Activated naive CD8-positive, alpha-beta T cell treated with anti-CD3 and anti-CD28 coated beads, Interleukin-2, amount 50 U/mL, for 24 hours (primary cell): ENCODE measurements at places on chromosomes 2 and 18.
A peak's percentile ranks its signal among the peaks of the same experiment; 100 is the strongest.

GRCh38 chr2:172357442-172357841, 69.9 kb upstream of the ITGA6 start:
- DNase-seq: no peak

DNA sequence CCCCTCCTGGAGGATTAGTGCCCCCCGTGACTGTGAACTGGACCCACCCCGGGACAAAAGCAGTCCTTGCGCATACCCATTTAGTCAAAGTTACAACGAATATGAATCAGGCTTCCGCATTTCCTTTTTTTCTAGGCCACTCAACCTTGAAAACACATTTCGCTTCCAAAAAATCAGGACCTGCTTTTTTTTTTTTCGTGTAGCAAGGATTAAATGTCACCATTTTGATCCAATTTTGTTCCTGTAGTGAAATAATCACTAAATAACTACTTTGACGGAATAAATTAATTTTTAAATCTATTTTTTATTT, 464 bp upstream of the FTCDNL1 start:
- DNase-seq: no peak

DNA sequence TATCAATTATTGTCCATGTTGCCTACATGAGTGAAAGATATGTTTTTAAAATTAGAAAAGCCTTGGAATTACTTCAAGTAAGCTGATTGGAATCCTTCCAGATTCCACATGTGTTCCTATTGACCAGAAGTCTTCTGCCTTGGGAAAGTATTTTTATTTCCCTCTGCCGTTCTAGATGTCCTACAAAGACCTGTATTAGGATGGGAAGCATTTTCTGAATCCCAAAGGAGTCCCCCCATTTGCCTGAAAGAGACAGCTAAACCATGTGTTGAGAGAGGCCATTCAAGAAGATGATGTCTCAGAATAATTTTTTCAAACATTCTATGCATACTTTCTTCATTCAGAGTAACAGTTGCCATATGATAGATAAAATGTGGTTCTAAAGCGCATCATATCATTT, 19.0 kb upstream of the MYO1B start:
- DNase-seq: no peak

DNA sequence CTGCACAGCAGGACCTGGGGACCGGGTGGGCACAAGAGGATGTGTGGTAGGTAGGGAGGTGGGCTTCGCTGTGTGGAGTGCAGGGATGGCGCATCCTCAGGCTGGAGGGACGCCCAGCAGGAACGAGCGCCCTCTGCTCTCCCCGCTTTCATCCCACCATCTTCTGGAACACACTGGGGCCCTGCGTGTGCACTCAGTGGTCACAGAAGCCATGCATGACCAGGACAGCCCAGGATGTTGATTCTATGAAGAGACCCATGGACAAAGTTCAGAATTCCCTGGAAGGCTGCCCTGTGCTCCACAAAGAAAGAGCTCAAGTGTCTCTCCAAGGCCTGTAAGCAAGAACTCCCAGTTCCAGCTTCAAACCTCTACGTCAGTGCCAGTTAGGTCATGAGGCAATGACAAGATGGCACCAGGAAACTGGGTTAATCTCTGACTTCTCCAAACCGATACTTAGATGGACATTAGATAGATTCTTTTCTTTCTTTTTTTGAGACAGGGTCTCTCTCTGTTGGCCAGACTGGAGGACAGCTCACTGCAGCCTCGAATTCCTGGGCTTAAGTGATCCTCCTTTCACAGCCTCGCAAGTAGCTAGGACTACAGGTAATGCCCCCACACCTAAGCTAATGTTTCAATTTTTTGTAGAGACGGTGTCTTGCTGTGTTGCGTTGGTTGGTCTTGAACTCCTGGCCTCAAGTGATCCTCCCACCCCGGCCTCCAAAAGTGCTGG, 3.4 kb downstream of the SLC66A2 start:
- no peak for DNase-seq

- peak; percentile 67 for DNase-seq
Measured at GRCh38 chr2:111897924-111898702, at the start of gene MERTK. TSS of gene MERTK (plus strand) at chr2:111898607. CDS start at chr2:111898736, 129 bp downstream.

DNA sequence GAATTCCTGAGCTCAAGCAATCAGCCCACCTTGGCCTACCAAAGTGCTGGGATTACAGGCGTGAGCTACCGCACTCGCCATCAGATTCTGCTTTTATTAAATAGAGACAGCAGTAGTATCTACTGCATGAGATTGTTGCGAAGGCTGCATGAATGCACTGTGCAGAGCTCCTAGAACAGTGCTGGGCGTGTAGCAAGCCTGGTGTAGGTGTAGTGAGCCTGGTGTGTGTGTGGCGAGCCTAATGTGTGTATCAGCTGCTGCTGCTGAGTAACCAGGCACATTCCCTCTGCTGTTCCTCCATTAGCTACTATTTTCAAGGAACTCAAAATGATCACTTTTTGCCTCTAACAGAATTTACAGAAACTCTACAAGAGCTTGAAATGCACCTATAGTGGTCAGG, 57.6 kb downstream of the PTPRM start:
- DNase-seq: no peak

- DNase-seq: no peak
Measured at GRCh38 chr2:38551746-38552145, 51.0 kb downstream of the HNRNPLL start.
